AG10803 (cell line): ENCODE measurements at places on chromosomes 13 and 19.

GRCh38 chr13:113273851-113274590, 23.0 kb upstream of the LAMP1 start:
- peak; percentile 56 for DNase-seq

- no peak for DNase-seq
These were observed 30.4 kb upstream of the CEACAM21 start for GRCh38 chr19:41545547-41545946.

GRCh38 chr13:93235258-93236015, 8.8 kb downstream of the GPC6 start:
- DNase-seq, result peak; percentile 81

DNA sequence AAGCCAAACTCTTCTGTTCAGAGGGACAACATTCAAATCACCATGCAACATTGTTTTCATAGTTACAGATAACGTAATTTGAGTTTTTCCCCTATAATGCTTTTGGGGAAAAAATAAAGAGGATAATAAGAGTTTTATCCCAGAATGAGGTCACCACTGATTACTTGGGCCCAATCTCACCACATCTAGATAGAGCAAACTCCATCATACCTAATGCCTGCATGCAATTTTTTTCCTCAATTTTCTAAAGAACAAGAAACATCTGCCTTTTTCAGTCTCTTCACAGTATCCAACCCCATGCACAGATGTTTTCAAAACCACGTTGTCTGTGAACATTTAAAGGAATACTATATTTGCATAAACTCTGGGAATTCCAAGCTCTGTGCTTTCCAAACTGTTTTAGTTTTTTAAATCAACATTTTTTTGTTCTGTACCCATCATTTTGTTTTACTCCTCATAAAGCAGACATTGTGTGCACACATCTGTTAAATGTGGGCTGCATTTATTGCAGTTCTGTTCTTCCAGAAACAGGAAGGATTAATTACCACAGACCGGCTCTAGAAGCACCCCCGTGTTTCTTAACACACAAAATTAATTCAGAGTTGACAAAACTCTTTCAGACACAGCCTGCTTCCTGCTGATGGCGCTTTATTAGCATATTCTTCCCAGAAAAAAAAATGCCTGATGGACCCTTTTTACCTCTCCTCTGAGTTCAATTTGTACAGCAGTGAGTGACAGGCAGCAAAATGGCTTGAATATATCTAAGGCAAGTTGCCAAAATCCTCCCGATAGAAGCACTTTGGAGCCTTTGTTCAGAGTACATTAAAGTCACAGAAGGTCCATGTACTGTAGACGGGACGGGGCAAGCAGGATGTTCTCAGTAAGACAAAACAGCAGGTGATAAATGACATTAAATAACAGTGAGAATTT, 1171.9 kb downstream of the EFNB2 start:
- DNase-seq, result peak; percentile 11

- no peak for DNase-seq
These were observed 3.8 kb downstream of the DBP start for GRCh38 chr19:48633148-48634035.

- peak; percentile 25 for DNase-seq
These were observed 477 bp downstream of the LNX2 start for GRCh38 chr13:27619728-27620376.
